ENCODE measurements at places on chromosomes 16 and 17. TPM values are rescaled to one million over a fixed set of nuclear protein-coding genes. Genes with fewer than 3 reads are reported as not detected.

TMC8 gene
- total RNA-seq, result 481 TPM

ANTKMT gene
- total RNA-seq, result 10.3 TPM

GRCh38 chr17:77771587-77771986, 186.9 kb upstream of the TNRC6C start:
- no peak for DNase-seq

- no peak for DNase-seq
These were observed 29.3 kb downstream of the GNGT2 start for GRCh38 chr17:49180998-49181635.

SPN gene
- 122 TPM for total RNA-seq

Measured in T-helper 17 cell (primary cell).